Fibroblast of skin of left quadriceps (primary cell): ENCODE measurements at places on chromosomes 11 and 22.

- DNase-seq = no peak
Observed at GRCh38 chr22:25514436-25515180, 49.9 kb upstream of the GRK3 start.

GRCh38 chr22:37819105-37819433 is 4.1 kb upstream of the GALR3 start:
- no peak for DNase-seq

GRCh38 chr11:100687054-100687629 is at the start of gene ARHGAP42:
Gene ARHGAP42, plus strand, starts transcription at chr11:100687288. Its CDS starts 391 bp downstream, at chr11:100687679.
- no peak for DNase-seq

DNA sequence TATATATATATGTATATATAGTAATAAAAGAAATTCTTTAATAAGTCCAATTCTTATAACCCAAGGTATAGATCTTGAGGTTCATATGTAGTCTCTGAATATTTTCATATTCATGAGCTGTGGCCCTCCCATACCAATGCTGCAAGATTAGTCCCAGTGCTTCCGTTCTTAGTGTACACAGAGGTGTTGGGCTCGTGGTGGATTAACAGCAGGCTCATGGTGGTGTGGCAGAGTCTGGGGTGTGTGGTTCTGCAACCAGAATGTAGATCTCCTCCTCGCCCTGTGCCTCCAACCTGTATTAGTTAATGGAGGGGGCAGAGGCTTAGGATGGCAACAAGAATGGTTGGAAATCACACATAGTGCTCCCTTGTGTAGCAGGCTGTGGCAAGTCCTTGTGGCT is 16.8 kb downstream of the PRDM10 start:
- DNase-seq = no peak

DNA sequence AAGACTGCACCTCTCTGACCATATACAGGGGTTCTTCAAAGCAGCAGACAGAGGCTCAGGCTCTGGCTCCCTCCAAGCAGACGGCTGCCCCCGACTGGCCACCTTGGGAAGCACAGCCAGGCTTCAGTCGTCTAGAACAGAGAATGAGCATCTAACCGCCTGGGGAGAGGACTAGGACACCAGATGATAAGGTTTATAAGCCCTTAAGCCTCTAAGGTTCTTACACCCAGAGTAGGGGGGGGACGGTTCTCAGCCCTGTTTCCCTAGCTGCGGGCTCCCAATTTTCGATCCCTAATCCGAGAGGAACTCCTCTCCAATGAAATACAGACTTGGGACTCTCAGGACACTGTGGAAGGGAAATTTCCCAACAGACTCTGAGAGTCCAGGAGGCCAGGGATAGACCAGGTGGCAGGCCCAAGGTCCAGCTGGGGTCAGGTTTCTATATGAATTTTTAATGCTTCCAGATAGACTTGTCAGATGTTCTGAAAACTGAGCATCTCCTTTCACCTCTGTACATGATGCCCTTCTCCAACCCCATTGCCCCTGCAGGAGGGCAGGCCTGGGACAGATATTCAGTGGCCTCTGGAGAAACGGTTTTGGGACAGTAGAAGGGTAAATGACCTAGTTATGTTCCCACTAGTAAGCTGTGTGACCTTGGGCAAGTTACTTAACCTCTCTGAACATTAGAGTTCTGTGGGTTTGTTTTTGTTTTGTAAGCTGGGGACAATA is 20.2 kb downstream of the RTN4RL2 start:
- DNase-seq = no peak

GRCh38 chr11:121466063-121466794 is 13.5 kb upstream of the SORL1-AS1 start:
- peak; percentile 90 for DNase-seq

- DNase-seq = peak; percentile 23
Observed at GRCh38 chr11:7442588-7443215, 42.6 kb upstream of the OLFML1 start.

- peak; percentile 99 for DNase-seq
Observed at GRCh38 chr11:100876815-100877520, 189.9 kb downstream of the ARHGAP42 start.

GRCh38 chr22:44735518-44736428 is 16.6 kb upstream of the ARHGAP8 start:
- peak; percentile 11 for DNase-seq

DNA sequence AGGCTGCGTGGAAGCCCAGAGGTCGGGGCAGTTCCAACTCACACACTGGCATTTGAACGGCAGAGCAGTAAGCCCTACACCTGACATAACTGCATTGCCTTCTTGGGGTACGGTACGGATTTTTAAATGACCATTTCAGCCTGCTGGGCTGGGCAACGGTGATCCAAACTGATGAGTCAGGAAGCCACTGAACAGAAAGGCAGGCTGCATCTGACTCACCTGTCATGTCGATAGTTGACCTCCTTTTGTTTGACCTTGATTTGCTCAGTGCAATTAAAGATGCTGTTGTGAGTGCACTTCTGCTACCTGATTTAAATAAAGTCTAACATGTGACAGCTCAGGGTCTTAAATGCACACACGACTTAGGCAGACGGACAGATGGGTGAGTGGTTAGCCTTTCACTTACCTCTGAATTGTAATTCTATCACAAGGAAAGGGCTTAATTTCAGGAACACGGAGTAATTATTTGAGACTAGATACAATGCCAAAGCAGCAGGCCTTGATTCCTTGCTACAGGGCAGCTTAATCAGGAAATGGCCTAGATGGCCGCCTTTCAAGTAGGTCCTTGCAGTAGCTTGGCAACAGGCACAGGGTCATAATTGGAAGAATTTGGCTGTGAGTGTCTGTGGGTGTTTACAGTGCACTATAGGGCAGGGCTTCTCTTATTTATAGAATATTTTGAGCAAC is 52.2 kb downstream of the BMAL1 start:
- DNase-seq = no peak

DNA sequence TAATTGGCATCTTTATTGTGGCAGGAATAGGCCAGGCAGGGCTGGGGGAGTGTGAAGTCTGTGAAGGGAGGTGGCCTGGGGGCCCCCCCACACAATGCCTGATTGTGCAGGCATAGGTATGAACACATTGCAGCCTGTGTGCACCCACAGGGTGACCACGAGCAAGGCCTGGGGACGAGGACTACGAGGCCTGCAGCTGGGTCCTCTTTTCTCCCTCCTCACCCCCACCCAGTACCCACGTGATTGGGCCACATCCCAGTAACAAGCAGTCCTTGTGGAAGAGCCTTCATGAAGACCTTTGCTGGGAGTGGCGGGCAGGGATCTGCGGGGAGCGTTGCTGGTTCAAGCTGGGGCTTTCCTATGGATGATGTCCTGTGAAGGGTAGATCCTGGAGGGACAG is 29.3 kb downstream of the ZBTB16 start:
- no peak for DNase-seq

- DNase-seq = no peak
Observed at GRCh38 chr11:88327061-88327460, 10.5 kb downstream of the CTSC start.

- no peak for DNase-seq
Observed at GRCh38 chr22:19808873-19809478, 45.7 kb downstream of the GNB1L start.

GRCh38 chr11:57913715-57914704 is 109.7 kb upstream of the OR9Q1 start:
- no peak for DNase-seq

DNA sequence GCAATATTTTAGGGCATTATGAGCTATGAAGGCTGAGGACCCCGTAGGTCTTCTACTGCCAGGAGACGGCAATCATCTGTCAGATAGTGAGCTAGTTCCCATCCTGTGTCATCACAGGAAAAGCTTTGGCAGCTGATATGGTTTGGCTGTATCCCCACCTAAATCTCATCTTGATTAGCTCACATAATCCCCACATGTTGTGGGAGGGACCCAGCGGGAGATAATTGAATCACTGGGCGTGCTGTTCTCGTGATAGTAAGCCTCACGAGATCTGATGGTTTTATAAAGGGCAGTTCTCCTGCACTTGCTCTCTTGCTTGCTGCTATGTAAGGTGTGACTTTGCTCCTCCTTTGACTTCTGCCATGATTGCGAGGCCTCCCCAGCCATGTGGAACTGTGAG is 18.1 kb downstream of the CSRP3 start:
- no peak for DNase-seq

DNA sequence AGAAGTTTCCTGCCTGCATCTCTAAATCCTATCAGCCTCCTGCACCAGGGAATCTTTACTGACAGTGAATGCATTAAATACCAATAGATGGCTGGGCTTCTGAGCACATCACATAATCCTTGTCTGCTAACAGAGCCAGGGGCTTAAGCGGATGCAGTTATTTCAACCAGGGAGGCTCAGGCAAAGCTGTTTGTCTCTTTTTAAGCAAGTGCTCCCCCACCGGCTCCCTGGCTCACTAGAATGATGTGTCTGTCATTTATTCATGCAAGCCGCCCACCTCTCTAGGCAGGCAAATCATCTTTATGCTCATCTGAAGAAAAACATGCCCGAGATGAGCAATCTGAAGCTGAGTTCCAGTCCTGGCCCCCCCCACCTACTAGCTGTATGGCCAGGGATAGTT is 182.3 kb downstream of the TENM4 start:
- DNase-seq = no peak

DNA sequence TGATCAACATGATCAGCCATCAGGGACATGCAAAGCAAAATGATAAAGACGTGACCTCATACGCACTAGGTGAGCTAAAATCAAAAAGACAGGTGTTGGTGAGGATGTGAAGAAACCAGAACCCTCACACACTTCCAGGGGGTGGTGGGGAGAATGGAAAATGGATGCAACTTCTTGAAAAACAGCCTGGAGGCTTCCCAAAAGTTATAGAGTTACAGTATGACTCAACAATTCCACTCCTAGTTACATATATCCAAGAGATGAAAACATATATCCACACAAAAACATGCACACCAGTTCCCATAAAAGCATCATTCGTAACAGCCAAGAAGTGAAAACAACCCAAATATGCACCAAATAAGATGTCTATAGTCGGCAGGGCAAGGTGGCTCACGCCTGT is 42.1 kb upstream of the APLNR start:
- DNase-seq = peak; percentile 48

- DNase-seq = no peak
Observed at GRCh38 chr11:44464741-44465140, 100.7 kb upstream of the CD82 start.

DNA sequence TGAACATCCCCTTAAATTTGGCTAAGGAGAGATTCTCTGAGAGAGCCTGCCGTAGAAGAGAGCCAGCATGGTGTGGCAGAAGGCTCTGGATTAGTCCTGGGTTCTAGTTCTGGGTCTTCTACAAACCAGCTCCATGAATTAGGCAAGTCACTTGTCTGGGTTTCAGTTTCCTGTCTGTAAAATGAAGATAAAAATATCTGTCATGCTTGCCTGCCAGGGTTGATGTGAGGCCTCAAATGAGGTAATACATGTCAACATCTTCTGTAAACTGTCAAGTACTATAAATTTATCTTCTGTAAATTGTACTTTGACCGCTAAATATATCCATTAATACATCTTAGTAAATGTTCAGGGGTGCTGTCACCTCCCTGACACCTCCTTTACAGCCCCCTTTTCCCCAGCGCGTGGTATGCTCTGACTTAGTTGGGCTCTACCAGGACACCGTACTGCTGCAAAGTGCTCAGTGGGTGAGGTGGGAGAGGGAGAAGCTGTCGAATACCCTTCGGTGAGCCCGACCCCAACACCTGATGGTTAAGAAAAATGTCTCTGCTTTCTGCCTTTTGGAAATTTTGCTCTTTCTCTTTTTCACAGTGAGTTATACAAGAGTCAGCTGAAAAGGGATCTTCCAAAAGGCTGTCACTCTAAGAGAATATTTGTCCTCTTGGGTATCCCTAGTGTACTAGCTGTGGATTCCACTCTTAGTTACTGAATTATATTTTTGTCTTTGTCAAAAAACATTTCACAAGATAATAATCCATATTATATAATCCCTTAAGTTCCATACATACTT is 15.0 kb downstream of the RBX1 start:
- no peak for DNase-seq

DNA sequence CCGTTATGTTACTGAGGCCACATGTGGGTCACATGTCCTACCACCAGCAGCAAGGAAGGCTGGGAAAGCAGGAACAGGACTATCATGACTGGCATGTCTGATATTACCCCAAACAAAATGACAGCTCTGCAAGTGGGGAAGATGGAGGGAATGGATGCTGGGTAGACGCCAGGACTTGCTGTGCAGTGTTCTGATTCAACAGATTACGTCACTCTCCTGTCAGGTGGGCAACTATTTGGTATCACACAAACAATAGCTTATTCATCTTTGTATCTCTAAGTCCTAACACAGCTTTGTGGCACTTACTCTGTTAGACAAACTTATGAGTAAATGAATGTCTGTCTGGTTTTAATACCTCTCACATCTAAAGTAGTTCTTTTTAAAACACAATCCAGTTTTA is 105.2 kb downstream of the SPON1 start:
- DNase-seq = no peak

GRCh38 chr11:113375402-113375801 is 12.2 kb upstream of the ANKK1 start:
- DNase-seq = no peak

DNA sequence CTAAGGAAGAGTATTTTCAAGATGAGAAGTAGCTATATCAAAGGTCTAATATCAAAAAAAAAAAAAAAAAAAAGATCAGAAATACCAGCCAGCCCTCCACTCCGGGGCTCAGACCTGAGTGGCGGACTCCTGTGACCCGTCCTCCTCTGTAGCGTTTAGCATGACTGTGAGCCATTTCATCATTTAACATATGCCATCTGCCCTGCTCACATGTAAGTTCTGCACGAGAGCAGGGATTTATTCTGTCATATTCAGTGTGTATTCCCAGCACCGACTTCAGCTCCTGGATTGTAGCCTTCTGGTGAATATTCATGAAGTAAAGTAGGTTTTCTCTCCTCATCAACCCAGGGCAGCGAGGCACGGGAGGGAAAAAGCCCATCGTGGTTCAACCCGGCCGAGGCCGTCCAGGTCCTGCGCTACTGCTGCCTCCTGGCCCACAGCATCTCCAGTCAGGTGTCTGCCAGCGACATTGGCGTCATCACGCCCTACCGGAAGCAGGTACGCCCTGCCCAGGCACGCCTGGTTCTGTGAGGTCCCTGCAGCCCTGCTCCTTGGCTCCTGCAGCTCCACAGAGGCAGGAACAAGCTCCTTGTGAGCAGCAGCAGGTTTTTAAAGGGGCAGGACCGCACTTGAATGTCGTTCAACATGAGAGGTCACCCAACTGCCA is 12.7 kb upstream of the PANX2 start:
- no peak for DNase-seq

- peak; percentile 73 for DNase-seq
Observed at GRCh38 chr11:111585371-111585770, 16.9 kb upstream of the SIK2 start.

DNA sequence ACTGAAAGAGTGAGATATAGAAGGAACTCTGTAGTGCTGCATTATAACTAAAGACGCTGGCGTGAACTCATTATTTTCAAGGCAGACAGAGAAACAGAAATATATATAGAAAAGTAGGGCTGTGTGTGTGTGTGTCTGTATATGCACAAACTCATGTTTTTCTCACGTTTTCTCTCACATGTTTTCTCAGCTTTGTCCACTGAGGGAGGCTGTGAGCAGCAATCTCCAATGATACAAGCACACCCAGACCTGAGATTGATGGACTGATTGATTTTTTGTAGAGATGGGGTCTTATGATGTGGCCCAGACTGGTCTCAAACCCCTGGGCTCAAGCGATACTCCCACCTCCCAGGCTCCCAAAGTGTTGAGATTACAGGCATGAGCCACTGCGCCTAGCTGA is 122.5 kb downstream of the SERGEF start:
- no peak for DNase-seq

GRCh38 chr11:81174646-81175330 is 1558.9 kb downstream of the FAM181B start:
- DNase-seq = no peak
